ENCODE measurements at places on chromosomes 1 and 21. TPM values are rescaled to one million over a fixed set of nuclear protein-coding genes. Genes with fewer than 3 reads are reported as not detected.
A peak's percentile ranks its signal among the peaks of the same experiment; 100 is the strongest.

The SRSF10 gene
- total RNA-seq: 59.0 TPM

The YARS1 gene
- 29.3 TPM for total RNA-seq

- DNase-seq: no peak
Measured at GRCh38 chr1:235199441-235199840, 38.4 kb upstream of the RBM34 start.

GRCh38 chr1:229015806-229016205 lies 255.1 kb upstream of the RAB4A start:
- DNase-seq: peak; percentile 69

The FAM72D gene
- 0.24 TPM for total RNA-seq

The OR2M3 gene
- not detected for total RNA-seq

GRCh38 chr1:218848009-218848408 lies 325.7 kb upstream of the LYPLAL1 start:
- no peak for DNase-seq

The LIN28A gene
- not detected for total RNA-seq

DNA sequence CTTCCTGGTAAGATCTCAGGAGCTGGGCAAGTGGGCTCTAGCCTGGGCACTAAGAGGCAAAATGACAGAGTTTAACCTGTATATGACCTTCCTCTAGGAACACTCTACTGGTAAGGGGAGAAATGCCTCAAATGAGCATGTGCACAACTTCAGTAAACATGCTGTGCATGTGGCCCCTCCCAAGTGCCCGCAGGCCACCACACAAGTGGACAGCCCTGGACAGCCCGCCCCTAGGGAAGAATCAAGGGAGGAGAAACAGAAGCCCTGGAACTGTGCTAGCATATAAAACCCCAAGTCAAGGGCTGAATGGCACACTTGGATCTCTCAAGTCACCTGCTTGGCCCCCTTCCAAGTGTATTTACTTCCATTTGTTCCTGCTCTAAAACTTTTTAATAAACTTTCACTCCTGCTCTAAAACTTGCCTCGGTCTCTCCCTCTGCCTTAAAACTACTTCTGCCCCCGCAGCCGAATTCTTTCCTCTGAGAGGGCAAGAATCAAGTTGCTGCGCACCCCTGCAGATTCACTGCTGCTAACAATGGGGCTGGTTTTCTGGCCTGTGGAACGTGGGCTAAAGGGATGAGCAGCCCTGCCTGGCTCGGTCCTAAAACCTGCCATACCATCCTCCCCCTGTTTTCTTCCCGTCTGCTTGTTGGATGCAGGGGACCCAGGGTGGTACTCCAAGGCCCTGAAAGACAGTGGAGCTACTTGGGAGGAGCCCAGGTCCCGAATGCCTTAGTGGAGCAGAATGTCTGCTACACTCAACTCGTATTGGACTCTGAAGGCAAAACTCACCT lies 93.5 kb downstream of the IER5 start:
- DNase-seq: no peak

The HSD3B1 gene
- total RNA-seq: not detected

DNA sequence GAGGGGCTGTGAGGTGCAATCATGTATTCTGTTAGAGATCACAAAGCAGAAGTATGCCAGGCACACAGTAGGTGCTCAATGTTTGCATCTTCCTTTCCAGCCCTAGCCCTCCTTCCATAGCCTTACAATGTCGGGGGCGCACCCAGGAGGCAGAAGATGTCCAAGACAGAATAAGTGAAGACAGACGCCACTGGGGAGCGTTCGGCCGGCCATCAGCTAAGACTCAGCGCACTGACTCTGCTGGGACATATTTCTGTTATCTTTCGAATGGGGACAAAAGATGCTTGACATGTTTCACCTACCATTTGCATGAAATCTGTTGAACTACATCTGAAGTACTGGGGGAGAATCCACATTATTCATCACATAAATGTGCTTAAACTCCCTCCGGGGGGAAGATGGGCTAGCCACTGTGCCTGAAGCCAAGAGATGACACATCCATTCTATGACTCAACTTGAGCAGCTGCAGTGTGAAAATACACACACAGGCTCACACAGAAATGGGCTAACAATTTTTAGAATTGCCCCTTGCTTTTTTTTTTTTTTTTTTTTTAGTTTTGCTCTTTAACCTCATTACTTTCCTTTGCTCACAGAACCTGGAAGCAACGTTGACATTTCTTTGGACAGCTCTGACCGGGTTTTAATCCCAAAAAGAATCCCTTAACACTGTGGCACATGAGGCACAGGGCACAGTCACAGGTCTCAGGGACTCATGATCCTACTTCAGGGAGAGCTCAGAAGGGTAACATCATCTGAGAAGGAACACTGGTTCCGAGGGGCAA lies 7.9 kb downstream of the TIAM1 start:
- DNase-seq: no peak

- DNase-seq: peak; percentile 58
Measured at GRCh38 chr1:83693427-83694126, 305.4 kb downstream of the TTLL7 start.

GRCh38 chr1:78619803-78620579 lies at the start of gene IFI44L:
IFI44L (plus strand) TSS chr1:78620448; CDS start chr1:78627916, 7,468 bp downstream.
- DNase-seq: peak; percentile 25

DNA sequence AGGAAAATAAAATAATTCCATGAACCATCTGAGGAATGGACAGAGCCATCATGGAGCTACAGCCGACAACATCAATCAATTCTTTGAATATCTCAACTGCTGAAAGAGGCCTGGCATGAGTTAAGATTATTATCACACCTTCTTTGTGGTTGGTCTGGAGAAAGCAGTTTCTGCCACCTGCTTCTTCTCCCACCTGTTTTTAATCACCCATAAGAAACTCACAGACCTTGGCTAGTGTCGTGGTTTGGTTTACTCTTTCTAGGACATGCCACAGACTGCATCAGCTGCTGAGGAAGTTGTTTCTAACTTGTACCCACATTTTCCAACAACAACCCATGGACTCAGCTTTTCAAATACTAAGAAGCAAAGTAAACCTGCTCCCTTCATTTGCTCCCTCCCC lies 65.6 kb downstream of the NTPCR start:
- no peak for DNase-seq

DNA sequence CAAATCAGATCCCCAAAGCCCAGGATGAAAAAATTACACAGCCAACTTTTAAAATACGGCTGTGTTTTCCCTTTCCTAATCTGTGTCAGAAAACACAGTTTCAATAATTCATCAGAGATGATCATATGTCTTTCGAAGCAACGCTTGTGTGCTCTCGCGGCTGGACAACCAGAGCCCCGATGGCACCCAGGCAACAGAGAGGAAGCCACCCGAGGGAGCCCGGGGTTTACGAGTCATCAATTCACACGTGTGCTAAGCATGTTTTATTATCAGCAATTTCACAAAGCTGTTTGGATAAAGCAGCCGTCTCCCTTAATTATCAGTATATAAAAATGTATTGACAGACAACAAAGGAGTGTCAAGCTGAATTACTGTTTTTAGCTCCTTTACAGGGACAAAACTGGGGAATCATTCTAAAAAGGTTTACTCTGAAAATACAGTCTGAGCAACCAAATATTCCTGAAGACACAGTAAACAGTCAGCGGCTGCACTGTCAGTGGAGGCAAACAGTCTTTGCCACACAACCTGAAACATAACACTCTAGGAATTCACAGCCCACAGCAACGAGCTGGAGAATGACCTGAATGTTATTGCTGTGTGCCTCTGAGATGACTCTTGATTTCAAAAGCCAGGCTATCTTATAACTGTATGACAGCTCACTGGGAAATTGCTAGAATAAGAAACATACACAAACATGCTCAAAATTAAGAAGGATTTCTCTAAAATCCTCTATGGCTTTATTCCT lies 201.0 kb downstream of the SIPA1L2 start:
- DNase-seq: no peak

DNA sequence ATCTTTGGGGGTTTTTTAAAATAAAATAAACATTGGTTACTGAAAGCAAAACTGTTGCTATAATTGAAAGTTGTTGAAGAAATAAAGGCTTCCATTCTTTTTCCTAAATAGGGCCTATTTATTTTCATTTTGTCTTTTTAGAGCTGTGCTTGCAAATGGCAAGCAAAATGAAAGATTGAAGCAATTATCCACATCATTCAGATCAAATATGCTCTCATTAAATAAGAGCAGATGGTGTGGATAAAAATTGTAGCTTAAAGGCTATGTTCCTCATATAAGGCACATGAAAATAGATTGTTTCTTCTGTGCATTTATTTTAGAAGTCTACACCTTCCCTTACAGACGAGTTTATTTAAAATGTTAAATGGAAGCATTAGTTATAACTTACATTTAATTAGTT lies 1317.7 kb downstream of the MRPL39 start:
- DNase-seq: no peak

GRCh38 chr1:118483245-118484006 lies 298.4 kb upstream of the SPAG17 start:
- no peak for DNase-seq

- no peak for DNase-seq
Measured at GRCh38 chr21:17492415-17493168, 20.3 kb upstream of the CXADR start.

DNA sequence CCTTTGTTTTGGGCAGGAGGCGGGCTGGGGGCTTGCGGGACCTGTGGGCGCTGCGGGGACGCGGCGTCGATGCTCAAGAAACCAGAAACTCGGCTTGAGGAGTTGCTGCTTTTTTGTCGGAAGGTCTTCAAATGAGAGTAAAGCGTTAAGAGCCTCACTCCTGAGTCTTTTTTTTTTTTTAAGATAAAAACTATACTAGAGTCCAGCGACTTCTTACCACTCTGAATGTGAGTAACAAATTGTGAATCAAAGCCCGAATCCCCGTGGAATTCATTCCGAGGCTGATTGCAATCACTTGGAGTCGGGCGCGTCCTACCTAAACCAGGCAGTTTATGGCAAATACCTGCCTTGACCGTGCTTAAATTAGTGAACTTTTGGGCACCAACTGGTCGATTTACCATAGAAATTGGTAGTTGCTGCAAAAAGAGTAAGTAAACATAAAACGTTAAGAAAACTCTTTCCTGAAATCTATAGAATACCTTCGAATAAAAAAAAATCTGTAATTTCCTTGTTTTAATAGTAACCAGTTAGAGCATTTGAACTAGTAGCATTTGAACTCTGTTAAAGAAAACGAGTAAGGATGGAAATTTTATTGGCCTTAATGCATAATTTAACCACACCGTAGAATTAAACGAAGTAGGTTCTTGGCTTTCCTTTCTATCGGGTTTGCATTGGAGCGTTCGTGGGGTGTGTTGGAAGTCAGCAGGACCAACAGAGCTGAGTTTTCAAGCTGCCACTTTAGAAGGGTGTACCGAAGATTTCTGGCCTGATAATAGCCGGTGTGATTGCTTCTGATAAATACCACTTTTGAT lies 769 bp downstream of the GPSM2 start:
- DNase-seq: no peak

The TMCC2 gene
- total RNA-seq: 11.4 TPM

DNA sequence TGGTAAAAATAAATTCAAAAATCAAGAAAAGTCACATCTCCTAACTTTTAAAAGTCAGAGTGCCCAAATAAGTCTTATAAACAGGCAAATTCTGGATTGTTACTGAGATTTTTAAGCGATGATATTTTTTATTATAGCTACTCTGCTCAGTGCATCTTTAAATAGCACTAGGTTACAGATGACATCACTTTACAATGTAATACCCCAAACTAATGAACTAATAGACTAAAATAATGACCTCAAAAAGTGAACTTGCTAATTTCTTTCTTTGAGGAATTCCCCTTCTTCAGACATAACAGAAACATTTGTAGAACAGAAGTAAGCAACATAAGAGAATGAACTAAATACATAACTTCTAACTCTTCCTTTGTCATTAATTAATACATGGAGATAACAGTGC lies 33.0 kb upstream of the ACTA1 start:
- DNase-seq: no peak

GRCh38 chr1:112852276-112852675 lies 103.7 kb downstream of the SLC16A1 start:
- DNase-seq: no peak

DNA sequence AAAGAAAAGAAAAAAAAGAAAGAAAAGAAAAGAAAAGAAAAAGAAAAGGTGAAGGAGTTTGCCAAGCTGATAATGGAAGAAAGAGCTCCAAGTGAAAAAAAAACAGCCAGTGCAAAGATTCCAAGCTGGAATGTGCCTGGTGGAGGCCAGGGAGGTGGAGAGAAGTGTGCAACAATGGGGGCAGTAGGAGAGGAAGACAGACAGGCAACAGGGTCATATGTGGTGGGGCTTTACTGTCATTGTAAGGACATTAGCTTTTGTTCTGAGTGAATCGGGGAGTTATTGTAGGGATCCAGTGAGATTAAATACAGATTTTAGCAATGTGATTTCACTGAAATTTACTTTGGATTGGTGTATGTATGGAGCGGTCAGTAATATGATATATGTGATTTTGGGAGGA lies 14.0 kb upstream of the MYSM1 start:
- DNase-seq: no peak

The GPR37L1 gene
- 0.11 TPM for total RNA-seq

GRCh38 chr1:94093996-94094395 lies 27.0 kb downstream of the ABCA4 start:
- DNase-seq: no peak

GRCh38 chr1:236345728-236346127 lies 48.4 kb upstream of the EDARADD start:
- DNase-seq: no peak

The CFHR3 gene
- 0.36 TPM for total RNA-seq

DNA sequence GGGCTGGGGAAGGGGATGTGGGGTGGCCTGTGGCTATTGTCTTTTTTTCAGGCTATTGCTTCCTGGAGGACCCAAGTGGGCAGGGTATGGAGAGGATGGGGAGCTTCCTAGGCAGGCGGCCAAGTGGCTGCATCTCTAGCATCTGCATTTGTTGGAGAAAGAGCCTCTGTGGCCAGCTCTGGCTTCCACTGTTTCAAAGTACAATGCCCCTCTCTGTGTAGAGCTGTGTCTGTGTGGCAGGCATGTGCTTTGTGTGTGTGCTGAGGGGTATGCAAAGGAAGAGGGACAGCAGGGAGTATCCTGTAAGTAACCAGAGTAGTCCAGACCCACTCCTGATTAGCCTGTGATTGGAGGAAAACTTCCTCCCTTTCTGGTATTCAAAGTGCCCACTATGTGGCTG lies 40.6 kb downstream of the KCNA2 start:
- DNase-seq: no peak

- DNase-seq: peak; percentile 85
Measured at GRCh38 chr1:31181515-31182343, 58.0 kb downstream of the NKAIN1 start.

The PAPPA2 gene
- 1.1 TPM for total RNA-seq

The FAM131C gene
- 6.1 TPM for total RNA-seq

GRCh38 chr1:25819491-25820246 lies at the start of gene MTFR1L:
MTFR1L (plus strand) TSS chr1:25819954; CDS start chr1:25823105, 3,151 bp downstream.
- peak; percentile 89 for DNase-seq

DNA sequence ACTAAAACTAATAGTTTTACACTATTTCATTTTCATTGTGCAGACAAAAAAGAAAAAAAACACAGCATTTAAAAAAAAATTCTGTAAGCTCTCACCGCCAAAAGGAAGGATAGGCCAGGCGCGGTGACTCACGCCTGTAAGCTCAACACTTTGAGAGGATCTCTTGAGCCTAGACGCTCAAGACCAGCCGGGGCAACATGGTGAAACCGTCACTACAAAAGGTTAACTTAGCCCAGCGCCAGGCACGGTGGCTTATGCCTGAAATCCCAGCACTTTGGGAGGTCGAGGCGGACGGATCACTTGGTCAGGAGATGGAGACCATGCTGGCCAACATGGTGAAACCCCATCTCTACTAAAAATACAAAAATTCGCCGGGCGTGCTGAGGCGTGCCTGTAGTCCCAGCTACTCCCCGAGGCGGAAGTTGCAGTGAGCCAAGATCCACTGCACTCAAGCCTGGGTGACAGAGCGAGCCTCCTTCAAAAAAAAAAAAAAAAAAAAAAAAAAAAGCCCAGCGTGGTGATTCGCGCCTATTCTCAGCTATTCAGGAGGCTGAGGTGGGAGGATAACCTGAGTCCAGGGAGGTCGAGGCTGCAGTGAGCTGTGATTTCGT lies 14.3 kb upstream of the SPEN start:
- DNase-seq: peak; percentile 70

Measured in right cardiac atrium (tissue), 5 donors.